Central memory CD8-positive, alpha-beta T cell (primary cell): ENCODE measurements at places on chromosomes 4 and X.

GRCh38 chr4:71206763-71207162 is 132.1 kb upstream of the SLC4A4 start:
- DNase-seq = no peak

- DNase-seq = no peak
Observed at GRCh38 chr4:173415092-173415491, 16.2 kb upstream of the SCRG1 start.

- no peak for DNase-seq
Observed at GRCh38 chr4:136803433-136803832, 728.9 kb downstream of the PCDH18 start.

GRCh38 chr4:164783976-164784375 is 30.0 kb downstream of the SMIM31 start:
- no peak for DNase-seq

DNA sequence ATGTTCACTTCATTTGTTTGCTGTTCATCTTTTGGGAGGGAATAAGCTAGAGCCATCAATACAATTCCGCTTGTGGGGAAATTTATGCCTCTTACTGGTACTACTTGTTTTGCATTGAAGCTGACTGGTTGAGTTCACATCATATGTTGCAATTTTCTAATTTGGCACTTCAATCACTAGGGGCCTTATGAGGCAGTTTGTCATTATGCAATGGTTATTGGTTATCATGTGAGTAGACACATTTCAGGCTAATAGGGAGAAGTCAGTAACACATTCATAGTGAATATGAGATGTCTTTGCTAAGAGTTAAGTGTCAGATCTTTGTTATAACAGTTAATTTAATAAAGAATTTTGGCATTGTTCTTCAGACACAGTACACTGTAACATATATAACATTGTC is 5.0 kb downstream of the RPL36A start:
- DNase-seq = no peak

- DNase-seq = no peak
Observed at GRCh38 chr4:186642998-186643397, 80.7 kb downstream of the FAT1 start.

GRCh38 chr4:71186566-71187403 is 152.0 kb upstream of the SLC4A4 start:
- peak; percentile 19 for DNase-seq
